ENCODE measurements at places on chromosomes 4 and X.

GRCh38 chrX:19059067-19059466 is 63.2 kb downstream of the ADGRG2 start:
- no peak for DNase-seq

GRCh38 chr4:120319046-120319767 is 252.6 kb upstream of the MAD2L1 start:
- DNase-seq = no peak

- no peak for DNase-seq
Measured at GRCh38 chr4:172809319-172809718, 359.3 kb upstream of the GALNT7 start.

DNA sequence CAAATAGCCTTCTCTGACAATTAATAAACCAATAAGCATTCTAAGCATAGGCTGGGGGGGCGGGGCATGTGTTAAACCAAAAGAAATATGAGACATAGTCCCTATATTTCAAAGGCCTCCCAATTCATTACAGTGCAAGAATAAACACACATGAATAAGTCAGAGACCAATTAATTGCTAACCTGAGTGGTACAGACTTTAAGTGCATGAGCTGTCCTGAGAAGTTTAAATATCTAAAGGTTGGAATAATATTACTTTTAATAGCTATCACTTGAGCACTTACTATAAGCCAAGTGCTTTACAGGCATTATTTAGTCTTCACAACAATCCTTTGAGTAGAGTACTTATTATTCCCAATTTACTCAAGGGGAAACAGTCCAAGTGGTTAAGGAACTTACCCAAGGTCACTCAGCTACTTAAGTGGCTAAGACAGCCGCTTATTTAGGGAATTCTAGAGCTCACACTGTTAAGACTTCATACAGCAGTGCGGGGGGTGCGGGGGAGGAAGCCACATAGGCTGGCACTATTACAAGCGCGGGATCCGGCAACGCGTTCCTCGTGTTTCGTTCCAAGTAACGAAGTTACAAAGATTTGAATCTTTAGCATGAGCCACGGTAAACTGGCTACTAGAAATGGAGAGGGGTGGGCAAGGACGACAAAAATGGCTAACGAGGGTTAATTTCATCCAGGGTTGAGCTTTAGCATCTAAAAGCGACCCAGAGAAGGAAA is 1.4 kb downstream of the THOC2 start:
- no peak for DNase-seq
